ENCODE measurements at places on chromosomes 7 and 10.

GRCh38 chr10:14873090-14873760 lies 5.4 kb upstream of the SUV39H2 start:
- DNase-seq: no peak

GRCh38 chr10:17764142-17764541 lies 12.1 kb downstream of the TMEM236 start:
- DNase-seq: no peak

DNA sequence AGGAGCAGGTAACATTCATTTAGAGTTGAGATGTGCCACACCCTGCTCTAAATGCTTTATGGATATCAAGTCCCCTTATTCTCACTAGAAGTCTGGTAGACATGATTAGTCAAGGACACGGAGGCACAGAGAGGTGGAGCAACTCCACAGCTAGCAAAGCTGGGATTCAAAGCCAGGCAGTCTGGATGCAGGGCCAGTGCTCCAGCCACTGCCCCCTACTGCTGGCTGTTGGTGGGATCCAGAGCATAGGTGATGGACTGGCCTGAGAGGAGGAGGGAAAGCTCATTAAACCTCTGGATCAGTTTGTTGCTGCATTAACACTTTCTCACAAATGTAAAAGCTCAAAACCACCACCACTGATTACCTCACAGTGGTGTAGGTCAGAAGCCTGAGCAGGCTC lies 22.6 kb upstream of the KBTBD2 start:
- no peak for DNase-seq

DNA sequence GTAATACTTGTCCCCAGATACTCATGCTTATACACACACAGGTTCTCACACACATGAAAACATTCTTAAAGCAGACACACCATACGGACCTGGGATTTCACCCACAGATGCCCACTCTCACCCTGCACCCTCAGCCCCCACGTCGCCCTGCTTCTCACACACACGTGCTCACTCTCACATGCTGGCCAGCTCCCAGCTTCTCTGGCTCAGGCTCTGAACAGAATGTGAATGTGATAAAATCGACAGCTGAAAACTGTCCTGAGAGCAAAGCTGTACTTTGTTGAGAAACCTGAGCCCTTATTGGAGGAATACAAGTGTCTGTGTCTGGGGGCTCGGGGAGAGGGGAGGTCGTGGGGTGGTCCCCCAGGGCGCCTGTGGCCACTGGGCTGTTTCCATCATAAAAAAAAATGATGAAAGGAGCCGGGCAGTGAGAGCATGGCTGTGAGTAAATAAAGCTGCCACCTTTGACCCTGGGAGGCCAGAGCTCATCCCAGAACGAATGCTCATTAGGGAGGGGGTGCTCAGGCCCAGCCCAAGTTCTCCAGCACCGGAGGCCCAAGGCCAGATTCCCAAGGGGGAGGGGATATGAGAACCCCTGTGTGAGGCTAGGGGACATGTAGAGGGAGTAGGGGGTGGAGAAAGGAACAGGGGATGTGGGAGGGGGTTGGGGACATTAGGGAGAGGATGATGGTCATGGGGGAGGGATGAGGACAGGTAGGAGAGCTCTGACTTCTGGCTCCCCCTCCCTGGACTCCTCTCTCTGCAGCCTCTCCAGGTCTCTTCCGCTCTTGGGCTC lies 18.1 kb upstream of the TLX1 start:
- no peak for DNase-seq

GRCh38 chr7:153404781-153405279 lies 645.3 kb downstream of the ACTR3B start:
- no peak for DNase-seq

- DNase-seq: no peak
These were observed 37.2 kb upstream of the RAPGEF5 start for GRCh38 chr7:22393913-22394729.

- no peak for DNase-seq
These were observed 91.3 kb downstream of the CD36 start for GRCh38 chr7:80729591-80730320.

- DNase-seq: no peak
These were observed 1.1 kb upstream of the TNKS2 start for GRCh38 chr10:91797048-91797690.

- no peak for DNase-seq
These were observed 150.5 kb downstream of the CRPPA start for GRCh38 chr7:16270844-16271243.

- no peak for DNase-seq
These were observed 8.4 kb upstream of the UCN3 start for GRCh38 chr10:5356302-5356763.

DNA sequence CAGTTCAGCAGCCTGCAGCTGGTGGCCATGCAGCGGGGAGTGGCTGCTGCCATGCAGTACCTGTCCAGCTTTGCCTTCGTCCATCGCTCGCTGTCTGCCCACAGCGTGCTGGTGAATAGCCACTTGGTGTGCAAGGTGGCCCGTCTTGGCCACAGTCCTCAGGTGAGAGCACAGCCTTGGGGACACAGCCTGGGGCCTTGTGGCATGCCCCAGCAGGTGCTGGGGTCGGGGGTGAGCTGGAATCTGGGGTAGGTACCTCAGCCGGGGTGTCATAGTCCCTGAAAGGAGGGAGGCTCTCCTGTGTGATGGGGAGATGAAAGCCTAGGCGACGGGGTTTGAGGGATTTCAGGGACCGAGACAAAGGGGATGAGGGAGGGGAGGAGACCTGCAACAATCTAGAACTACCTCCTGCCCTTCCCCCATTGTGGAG lies 14.1 kb downstream of the EPHB6 start:
- DNase-seq: no peak
